CD14-positive monocyte (primary cell): ENCODE measurements at places on chromosomes 5 and 9.

DNA sequence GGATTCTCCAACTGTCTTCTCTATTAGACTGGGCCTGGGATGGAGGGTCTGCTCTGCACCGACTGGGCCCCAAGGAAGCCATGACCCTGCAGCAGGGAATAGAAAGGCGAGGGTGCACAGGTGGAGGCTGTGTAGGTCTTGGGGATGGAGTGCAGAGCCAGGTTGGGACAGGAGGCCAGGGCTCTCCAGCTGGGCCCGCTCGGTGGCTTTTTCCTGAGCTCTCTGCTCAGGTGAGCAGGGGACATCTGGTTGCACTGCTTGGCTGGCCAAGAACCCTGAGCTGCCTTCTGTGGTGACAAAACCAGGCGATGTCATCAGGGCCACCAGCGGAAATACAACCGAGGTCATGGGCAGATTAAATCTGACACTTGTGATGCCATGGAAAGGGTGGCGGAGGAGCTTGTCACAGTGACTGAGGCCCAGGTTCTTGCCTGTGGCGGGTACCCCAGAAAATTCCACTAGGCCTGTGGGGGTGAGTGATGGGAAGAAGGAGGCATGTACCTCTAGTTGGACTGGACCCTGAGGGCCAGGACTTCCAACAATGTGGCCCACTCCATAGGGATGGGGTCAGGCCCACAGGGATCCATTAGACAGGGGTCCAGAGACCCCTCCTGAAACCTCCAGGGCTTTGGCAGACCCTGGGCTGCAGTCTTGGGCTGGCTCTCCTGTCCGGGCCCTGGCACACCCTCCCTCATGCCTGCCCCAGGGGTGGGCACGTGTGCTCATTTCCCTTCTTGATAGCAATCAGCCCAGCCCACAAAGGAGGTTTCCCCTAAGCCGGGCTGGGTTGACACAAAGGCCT, 4.4 kb upstream of the IL3 start:
- no peaks in the 10 kb centered on the region for H3K4me1 ChIP-seq
- no peak for DNase-seq
- no peak overlapping the region for H3K4me3 ChIP-seq
- no peaks in the 10 kb centered on the region for H3K27me3 ChIP-seq
- H3K27ac ChIP-seq, result no peak overlapping the region
- no peaks in the 10 kb centered on the region for H3K36me3 ChIP-seq

DNA sequence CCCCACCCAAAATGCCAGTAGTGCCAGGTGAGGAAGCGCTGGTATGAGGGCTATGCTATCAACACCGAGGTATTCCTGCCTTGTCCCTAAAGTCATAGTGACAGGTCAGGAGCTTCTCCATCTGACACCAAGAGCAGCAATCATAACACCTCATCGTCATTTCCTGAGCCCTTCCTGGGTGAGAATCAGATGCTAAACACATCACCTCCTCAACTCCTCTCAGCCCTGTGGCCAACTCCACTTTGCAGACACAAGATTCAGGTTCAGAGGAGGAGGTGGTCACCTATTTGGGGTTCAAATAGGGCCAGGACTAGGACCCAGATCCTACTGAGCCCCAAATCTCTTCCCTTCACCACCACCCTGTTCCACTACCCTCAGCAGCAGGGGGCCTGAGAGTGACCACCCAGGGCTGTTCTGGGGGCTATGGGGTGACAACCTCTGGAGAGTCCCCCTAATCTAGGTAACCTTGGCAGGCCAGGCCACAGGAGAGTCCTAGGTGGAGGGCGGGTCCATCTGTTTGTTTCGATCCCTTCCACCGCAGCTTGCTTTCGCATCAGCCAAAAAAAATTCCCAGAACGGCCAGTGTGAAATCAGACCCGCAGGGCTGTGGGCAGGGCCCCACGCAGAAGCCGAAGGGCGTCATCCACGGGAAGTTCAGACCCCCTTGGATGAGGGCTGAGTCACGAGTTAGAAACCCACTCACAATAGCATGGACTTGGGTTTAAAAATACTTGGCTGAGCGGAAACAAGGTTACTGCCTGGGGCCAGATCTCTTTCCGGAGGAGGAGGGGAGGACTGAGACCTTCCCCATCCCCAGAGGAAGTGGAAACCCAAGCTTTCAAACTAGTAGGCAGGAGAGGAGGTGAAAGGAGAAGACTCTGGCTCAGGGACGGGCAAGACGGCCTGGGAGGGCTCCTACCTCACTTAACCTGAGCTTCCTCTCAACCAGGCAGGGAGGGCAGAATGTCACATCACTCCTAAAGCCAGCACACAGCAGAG, 8.7 kb downstream of the STK10 start:
- H3K4me3 ChIP-seq, result peak overlapping the region; percentile 20
- peak; percentile 74 for DNase-seq
- peaks cover 8% of the 10 kb centered on the region for H3K36me3 ChIP-seq
- peaks cover 100% of the 10 kb centered on the region for H3K4me1 ChIP-seq
- H3K27ac ChIP-seq, result peak overlapping the region; percentile 93
- no peaks in the 10 kb centered on the region for H3K27me3 ChIP-seq

GRCh38 chr9:88681434-88681833, 146.5 kb downstream of the NXNL2 start:
- no peak overlapping the region for H3K27ac ChIP-seq
- DNase-seq, result no peak
- H3K27me3 ChIP-seq, result no peaks in the 10 kb centered on the region
- H3K4me3 ChIP-seq, result no peak overlapping the region
- H3K4me1 ChIP-seq, result no peaks in the 10 kb centered on the region

- no peaks in the 10 kb centered on the region for H3K36me3 ChIP-seq
- H3K27me3 ChIP-seq, result no peaks in the 10 kb centered on the region
- no peak overlapping the region for H3K4me3 ChIP-seq
- H3K4me1 ChIP-seq, result no peaks in the 10 kb centered on the region
These were observed 61.9 kb upstream of the ADAMTS16 start for GRCh38 chr5:5078009-5078897.

DNA sequence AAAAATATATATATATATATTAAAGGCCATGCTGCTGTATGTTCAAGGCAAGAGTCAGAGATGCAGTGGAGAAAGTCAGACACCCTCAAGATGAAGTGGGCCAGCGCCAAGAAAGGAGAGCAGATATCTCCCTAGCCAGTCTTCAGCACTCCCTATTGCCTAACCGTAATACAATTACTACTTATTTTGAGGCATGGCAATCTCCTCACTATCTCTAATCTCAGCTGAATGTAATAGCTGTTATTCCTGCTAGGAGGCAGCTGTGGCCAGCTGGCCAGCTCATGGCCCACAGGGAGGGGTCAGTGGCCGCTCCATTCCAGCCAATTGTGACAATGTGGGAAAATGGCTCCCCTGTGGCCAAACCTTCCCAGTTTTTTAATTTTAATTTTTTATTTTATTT, 87.5 kb upstream of the FBXW11 start:
- peaks cover 99% of the 10 kb centered on the region for H3K36me3 ChIP-seq
- no peaks in the 10 kb centered on the region for H3K4me1 ChIP-seq
- no peak overlapping the region for H3K4me3 ChIP-seq
- no peaks in the 10 kb centered on the region for H3K27me3 ChIP-seq

DNA sequence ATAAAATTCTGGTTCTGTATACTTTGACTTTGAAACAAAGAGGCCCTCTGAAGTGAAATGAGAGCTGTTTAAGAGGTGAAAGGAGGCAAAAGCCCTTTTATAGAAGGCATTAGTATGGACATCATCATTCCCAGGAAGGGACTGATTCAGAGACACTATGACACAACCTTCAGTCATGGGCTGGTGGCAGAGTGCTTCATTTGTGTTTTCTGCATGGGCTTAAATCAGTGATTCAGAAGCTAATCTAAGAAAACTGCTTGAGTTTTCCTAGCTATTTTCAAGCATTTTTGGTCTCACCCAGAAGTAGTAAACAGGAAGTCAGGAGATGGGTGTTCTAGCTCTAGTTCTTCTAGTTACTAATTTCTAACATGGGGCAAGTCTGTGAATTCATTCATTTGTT, 288.9 kb downstream of the TRPM3 start:
- no peak overlapping the region for H3K4me3 ChIP-seq
- H3K4me1 ChIP-seq, result no peaks in the 10 kb centered on the region
- DNase-seq, result no peak
- H3K27me3 ChIP-seq, result no peaks in the 10 kb centered on the region
- no peaks in the 10 kb centered on the region for H3K36me3 ChIP-seq
- H3K27ac ChIP-seq, result no peak overlapping the region

- no peaks in the 10 kb centered on the region for H3K27me3 ChIP-seq
- H3K27ac ChIP-seq, result no peak overlapping the region
- DNase-seq, result no peak
- H3K4me1 ChIP-seq, result peaks cover 14% of the 10 kb centered on the region
These were observed 2.3 kb downstream of the FANCC start for GRCh38 chr9:95315108-95315746.

DNA sequence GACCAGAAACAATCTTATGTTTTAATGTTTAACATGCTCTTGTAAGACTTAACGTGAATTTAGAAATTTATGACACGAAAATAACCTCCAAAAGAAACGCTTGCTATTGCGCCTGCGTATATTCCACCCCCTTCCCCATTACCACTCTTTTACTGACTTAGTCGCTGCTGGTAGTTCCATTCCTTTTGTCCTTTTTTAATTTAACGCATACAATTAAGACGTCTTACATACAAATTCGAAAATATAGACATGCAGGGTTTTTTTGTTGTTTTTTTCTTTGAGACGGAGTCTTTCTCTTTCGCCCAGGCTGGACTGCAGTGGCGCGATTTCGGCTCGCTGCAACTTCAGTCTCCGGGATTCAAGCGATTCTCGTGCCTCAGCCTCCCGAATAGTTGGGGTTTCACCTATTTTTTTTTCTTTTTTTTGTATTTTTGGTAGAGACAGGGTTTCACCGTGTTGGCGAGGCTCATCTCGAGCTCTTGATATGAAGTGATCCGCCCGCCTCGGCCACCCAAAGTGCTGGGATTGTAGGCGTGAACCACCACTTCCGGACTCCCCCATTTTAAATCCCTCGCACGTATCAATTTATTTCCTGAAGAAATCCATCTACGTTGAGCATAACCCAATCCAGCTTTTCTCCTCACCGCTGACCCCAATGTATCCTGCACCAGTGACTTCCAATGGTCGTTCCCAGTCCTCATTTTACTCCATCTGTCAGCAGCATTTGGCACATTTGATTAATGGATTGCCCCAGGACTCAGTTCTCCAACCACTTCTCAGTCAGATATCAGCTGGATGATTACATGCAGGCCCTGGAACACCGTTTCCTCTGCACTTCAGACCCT, 684 bp upstream of the MED7 start:
- H3K27ac ChIP-seq, result peak overlapping the region; percentile 94
- H3K36me3 ChIP-seq, result peaks cover 15% of the 10 kb centered on the region
- no peaks in the 10 kb centered on the region for H3K27me3 ChIP-seq
- H3K4me1 ChIP-seq, result peaks cover 14% of the 10 kb centered on the region

- H3K27ac ChIP-seq, result no peak overlapping the region
- no peaks in the 10 kb centered on the region for H3K4me1 ChIP-seq
- H3K27me3 ChIP-seq, result no peaks in the 10 kb centered on the region
- no peaks in the 10 kb centered on the region for H3K36me3 ChIP-seq
- no peak for DNase-seq
These were observed 197.9 kb upstream of the ANKH start for GRCh38 chr5:15069407-15069905.

GRCh38 chr5:176918613-176919012, 19.5 kb upstream of the HK3 start:
- H3K27me3 ChIP-seq, result no peaks in the 10 kb centered on the region
- H3K4me3 ChIP-seq, result no peak overlapping the region
- H3K36me3 ChIP-seq, result peaks cover 91% of the 10 kb centered on the region

GRCh38 chr9:85040146-85040545, 370.6 kb downstream of the NTRK2 start:
- H3K4me1 ChIP-seq, result no peaks in the 10 kb centered on the region
- H3K36me3 ChIP-seq, result no peaks in the 10 kb centered on the region
- peaks cover 7% of the 10 kb centered on the region for H3K27me3 ChIP-seq
- H3K4me3 ChIP-seq, result no peak overlapping the region
- no peak overlapping the region for H3K27ac ChIP-seq

- H3K27me3 ChIP-seq, result no peaks in the 10 kb centered on the region
- no peaks in the 10 kb centered on the region for H3K4me1 ChIP-seq
- H3K36me3 ChIP-seq, result no peaks in the 10 kb centered on the region
These were observed 114.4 kb downstream of the SEC61B start for GRCh38 chr9:99336531-99336930.

- no peak overlapping the region for H3K27ac ChIP-seq
- H3K4me1 ChIP-seq, result peaks cover 35% of the 10 kb centered on the region
- no peaks in the 10 kb centered on the region for H3K36me3 ChIP-seq
- no peaks in the 10 kb centered on the region for H3K27me3 ChIP-seq
These were observed 116.6 kb upstream of the SLC44A1 start for GRCh38 chr9:105127863-105128220.

DNA sequence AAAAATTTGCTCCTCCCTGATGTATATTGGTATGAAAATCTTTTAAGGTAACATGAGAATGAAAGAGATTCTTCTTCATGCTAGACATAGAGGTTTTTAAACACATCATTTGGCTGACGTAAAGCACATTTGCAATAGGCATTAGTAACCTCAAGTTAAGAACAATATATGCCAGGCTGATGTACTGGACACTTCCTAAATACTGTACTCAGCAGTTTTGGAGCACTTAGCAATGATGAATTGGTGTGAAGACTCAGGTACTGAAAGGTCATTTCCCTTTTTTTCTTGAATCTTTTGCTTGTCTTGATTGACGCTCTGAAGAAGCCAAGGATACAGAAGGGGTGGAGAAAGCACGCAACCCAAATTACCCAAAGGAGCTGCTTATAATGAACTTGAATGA, 322.5 kb downstream of the PDE4D start:
- H3K4me3 ChIP-seq, result no peak overlapping the region
- no peaks in the 10 kb centered on the region for H3K36me3 ChIP-seq
- DNase-seq, result no peak
- H3K27me3 ChIP-seq, result no peaks in the 10 kb centered on the region
- H3K4me1 ChIP-seq, result no peaks in the 10 kb centered on the region
- H3K27ac ChIP-seq, result no peak overlapping the region

DNA sequence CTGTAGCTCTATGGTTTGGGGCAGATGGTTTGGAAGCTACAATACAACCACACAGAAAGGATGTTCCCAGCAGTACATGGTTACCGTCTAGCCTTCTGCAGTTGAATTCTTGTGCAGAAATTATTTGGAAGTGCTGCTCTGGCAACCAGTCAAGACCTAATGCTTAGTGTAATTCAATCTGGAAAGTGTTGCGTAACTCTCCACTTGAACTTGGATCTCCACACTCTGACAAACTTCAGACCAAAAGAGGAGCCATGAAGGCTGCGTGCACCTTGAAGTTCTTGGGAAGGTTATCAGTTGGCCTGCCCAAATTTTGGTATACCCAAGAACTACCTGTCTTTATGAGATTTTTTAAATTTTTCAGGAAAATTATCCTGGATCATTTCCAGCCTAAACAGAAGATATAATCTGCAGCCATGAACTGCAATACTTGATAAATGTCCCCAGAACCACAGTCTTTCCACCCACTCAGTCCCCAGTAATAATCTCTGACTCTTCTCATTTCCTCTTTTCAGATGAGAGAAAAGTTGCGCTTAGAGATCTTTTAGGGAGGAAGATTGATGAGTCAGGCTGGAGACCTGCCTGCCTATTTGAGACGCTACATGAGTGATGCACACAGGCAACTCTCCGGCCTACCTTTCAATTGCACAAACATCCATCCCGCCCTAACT, 159.9 kb downstream of the FANCC start:
- no peaks in the 10 kb centered on the region for H3K36me3 ChIP-seq
- no peak overlapping the region for H3K27ac ChIP-seq
- no peak overlapping the region for H3K4me3 ChIP-seq
